ENCODE measurements at places on chromosomes 11 and 22.
A peak's percentile ranks its signal among the peaks of the same experiment; 100 is the strongest.

DNA sequence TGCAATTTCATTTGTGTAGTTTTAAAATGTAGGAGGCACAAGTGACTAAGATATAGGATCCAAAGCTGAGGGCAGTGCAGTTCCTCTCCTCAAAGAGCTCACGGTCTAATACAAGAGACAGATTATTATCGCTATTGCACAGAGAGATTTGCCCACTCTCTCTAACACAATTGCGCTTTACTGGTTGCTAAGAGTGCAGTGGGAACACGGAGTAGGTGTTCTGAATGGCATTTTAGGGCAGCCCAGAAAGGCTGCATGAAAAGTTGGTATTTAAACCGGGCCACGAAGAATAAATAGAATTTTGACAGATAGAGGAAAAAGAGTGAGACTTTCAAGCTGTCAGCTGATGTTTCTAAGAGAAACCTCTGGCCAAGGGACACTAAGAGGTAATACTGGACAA lies 79.5 kb downstream of the BLID start:
- no peak for DNase-seq

GRCh38 chr11:1668911-1669473 lies 28.0 kb upstream of the KRTAP5-6 start:
- DNase-seq: no peak

- DNase-seq: peak; percentile 51
These were observed 13.9 kb downstream of the OTUB1 start for GRCh38 chr11:64000026-64000739.

GRCh38 chr11:24511511-24511910 lies 14.7 kb downstream of the LUZP2 start:
- no peak for DNase-seq

- no peak for DNase-seq
These were observed 8.8 kb downstream of the CXCR5 start for GRCh38 chr11:118892514-118892913.
